ENCODE measurements at places on chromosomes 5 and 9.

DNA sequence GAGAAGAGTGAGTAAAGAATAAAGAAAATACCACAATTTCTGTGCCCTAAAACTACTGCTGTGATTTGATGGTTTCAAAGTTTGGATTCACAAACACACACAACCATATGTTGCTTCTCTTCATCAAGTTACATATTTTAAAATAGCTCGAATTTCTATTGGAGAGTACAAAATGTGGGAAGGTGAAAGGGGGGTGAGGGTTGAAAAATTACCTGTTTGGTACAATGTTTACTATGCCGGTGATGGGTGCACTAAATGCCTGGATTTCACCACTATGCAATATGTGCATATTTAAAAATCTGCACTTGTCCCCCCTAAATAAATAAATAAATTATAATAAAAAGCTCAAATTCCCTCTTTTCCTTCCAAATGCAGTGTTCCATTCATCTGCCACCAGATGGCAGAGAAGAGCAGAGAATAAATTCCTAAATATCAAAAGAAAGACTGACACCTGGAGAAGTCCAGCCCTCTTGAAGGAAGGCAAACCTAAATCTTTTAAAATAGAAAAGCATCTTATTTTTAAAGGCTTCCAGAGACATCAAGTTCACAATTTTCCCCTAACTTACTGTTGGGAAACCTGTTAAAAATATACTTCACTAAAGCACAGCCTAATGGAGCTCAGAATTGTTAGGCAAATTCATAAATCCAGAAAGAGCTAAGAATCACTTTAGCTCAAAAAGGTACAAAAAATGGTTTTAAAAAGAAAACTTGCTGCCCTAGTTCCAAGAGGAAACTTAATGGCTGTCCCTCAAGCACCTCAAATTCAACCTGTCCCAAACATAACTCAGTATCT is 24.8 kb upstream of the HNRNPA0 start:
- peak; percentile 40 for DNase-seq

DNA sequence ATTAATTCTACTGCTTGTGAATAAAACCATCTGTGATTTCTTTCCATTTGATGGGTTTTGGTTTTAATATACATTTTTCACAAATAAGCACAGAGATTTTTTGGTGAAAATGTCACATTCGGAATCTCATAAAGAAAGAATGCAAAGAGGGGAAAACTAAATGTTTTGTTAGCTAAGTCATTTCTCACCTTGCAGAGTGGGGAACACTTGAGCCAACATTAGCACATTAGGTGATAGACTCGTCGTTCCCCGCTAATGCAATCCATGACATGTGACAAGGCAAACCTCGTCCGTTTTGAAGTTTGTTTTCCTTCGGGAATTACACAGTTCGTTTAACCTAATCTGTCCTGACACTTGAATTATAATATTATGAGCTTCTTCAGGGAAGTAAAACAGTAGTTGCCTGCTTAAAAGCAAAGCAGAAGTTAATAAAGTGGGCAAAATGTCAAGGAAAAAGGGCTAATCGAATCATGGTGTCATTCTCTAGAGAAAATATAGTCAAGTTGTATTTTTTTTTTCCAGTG is 95.8 kb upstream of the LMX1B start:
- no peak for DNase-seq

DNA sequence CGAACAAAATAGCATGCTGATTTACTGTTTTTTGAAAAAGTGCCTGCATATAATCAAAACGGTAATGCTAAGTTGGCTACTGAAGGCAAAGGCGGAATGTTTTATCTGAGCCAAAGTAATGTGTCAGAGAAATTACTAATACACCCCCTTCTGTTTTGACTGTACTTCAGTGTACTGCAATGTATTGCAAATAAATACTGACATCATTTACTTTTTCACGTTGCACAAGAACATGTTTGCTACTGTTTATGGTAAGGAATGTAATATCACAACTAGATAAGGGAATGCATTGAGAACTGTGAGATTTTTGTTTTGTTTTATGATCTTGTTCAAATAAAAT is 813 bp upstream of the AGTPBP1 start:
- DNase-seq: no peak

- no peak for DNase-seq
Measured at GRCh38 chr5:176481711-176482110, 33.5 kb downstream of the FAF2 start.

DNA sequence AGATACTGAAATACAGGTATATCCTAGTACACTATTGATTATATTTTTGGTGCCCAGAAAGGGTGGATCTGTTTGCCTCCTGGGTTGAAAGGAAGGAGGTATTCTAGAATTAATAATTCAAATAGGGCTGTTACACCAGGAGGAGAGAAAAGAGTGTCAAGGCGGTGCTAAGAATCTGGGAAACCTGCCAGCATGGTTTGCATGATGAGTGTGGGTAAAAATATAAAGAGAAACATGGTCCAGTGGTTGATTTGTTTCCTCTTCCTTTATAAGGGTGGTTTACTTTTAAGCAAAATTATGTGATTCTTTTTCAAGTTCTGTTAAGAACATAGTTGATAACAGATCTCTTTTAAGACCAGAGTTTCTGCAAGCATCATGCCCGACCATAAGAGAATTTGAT is 69.4 kb upstream of the NFIB start:
- no peak for DNase-seq

- DNase-seq: no peak
Measured at GRCh38 chr9:108073823-108074222, 584.3 kb upstream of the KLF4 start.

DNA sequence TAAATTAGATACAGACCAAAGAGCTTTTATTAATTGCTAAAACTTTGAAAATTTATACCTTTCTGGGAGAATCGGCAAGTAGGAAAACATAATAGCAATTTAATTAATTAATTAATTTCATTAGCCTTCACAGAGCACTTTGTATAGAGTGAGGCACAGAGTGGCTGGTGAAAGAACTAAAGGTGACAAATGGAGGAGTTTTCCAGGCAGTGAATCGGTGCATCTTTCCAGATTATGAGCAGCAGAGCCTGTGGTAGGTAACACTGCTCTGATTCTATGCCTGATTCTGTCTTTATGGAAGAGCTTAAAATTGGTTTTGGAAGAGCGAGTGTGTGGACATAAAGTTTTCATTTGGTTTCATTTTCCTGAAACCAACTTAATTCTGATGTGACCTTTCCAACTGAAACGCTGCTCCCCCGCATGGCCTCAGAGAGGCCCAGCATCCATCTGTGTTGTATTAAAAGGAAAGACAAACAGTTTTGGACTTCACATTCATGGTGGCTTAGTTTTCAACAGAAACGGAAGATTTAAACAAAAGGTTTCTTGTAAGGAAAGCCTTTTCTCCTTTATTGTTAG is 188.9 kb upstream of the RPS23 start:
- DNase-seq: no peak

DNA sequence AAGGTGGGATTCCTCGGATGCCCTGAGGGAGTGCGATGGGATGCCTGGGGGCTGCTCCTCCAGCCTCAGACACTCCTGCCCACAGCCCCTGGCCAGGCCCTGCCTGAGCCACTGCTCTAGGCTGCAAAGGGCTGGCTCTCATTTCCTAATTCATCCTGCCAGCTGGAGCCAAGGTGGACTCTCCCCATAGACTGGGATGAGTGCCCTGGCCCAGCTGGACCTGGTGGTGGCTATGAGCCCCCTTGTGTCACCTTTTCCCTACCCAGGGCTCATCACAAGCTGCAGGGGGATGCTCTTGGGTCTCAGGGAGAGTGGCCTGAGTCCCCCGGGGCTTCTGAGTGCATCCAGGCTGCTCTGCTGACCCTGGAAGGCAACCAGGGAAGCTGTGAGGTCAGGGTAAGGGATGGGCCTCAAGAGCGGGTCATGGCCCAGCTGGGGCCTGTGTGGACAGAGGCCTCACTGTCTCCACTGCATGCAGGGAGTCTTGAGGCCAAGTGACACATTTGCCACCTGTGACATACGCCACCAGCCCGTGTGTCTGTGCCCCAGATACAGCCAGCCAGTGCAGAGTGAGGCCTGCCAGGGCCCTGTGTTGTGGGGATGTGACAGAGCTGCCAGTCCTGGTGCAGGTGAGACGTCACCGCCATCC is 102.7 kb upstream of the IER5L start:
- no peak for DNase-seq

- no peak for DNase-seq
Measured at GRCh38 chr9:83959061-83959460, 21.0 kb downstream of the HNRNPK start.

GRCh38 chr5:83368835-83369234 is 102.7 kb upstream of the VCAN start:
- no peak for DNase-seq

- no peak for DNase-seq
Measured at GRCh38 chr5:81065492-81065891, 105.3 kb downstream of the RASGRF2 start.

- DNase-seq: no peak
Measured at GRCh38 chr5:140322751-140323731, 20.1 kb upstream of the PFDN1 start.

DNA sequence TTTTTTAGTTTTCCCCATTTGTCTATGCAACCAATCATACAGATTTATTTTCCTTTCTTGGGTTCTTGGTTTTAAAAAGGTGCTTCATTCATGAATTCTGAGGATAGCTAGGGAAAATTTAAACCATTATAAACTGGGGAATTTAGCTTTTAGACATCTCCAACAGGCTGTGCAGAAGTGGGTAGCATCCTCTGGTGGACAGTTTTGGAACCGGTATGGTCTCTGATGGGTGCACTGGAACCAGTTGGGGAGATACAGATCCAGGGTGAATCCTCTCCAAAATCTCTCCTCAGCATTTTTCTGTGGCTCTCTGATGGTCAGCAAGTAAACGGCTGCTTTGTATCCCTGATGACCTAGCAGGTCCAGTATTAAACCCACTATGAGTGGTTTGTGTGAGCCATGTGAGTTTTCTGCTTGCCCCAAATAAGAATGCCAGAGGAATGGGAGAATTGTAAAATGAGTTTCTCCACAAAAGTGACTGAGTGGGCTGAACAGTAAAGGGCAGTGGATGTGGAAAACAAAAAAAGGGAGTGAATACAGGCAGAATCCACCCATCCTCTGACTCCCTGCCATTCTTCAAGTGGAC is 9.1 kb upstream of the DNAJC25 start:
- DNase-seq: peak; percentile 31

DNA sequence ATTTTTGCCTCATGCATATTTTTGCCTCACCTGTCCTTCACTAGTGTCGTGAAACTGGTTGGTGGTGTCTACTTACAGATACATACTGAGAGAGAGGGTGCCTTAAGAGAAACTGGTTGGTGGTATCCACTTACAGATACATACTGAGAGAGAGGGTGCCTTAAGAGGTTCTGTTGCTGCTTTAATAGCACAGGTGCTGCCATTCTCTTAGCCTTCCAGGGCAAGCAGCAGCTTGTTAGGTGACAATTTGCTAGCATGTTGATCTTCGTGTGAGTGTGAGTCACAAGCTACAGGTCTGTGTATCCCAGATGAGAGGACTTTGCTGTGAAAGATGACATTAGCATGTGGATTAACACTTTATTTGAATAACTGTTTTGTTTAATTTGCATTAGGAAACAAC is 1.4 kb downstream of the PTTG1 start:
- no peak for DNase-seq

DNA sequence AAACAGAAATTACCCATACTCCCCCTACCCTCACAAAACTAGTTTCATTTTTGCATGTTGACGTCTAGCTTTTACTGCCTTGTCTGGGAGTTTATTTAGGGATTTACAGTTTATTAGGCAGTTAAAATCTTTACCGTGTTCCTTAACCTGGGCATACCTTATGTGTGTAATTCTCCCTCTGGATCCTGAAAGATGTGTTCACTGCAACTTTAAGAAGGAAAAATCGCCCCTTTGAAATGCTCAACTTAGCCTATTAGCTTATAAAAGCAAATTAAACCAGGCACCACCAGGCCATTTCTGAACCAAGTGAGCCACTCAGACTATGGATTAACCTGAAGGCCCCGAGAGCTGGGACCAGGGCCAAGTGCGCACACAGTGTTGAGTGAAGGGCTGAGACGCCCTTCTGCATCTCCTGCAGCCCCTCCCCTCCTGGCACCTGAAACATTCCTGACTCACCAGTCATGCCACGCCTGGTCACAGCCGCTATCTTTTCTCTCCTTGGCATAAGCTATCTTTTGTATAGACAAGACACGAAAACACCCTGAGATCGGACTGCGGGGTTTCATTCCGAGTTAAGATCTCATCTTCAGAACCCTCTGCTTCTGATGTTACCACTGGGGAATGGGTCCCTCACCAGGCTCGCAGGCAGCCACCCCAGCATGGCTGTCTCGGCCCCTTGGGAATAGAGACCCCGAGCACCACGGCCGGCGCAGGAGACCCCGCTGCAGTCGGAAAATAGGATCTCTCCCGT is 111.9 kb downstream of the ROR2 start:
- no peak for DNase-seq

DNA sequence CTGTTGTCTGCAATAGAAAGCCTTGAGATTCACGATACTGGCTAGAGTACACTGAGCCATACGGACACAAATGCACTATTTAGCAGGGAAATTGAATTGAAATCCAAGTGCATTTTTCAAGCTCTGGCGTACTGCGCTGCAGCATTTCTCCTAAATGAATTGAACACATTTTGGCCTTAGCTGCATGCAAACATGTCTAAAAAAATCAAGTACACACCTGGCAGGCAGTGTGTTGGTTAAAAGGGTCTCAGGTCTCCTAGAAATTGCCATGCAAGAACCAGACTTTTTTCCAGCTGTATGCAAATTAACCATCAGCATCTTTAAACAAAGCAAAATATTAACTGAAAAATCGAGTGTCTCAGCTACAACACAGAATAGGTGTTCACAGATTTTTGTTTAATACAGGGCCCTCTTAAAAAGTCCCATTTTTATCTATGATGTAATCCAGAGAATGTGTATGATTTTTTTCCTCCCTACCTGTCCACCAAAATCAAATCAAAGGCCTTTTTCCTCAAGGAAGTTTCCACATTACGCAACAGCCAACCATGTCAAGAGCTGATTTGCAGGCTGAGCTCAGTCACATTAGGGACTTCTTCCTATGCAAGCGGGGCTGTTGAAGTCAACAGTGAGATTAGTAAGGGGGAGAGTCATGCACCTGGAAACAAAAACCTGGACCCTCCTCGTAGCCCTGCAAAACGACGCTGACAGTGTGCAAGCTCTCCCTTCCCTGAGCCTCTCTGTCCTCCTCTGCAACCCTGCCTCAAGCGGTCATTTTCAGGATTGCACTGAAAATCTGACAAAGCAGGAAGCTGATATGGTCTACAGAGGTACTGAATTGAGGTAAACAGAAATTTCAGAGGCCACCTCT is 14.1 kb upstream of the SFXN1 start:
- DNase-seq: peak; percentile 68

- DNase-seq: no peak
Measured at GRCh38 chr5:110865400-110866094, 126.7 kb downstream of the SLC25A46 start.

- no peak for DNase-seq
Measured at GRCh38 chr9:127386249-127386648, 10.7 kb upstream of the SLC2A8 start.

GRCh38 chr5:142235870-142236672 is 88.8 kb downstream of the SPRY4 start:
- no peak for DNase-seq

- no peak for DNase-seq
Measured at GRCh38 chr9:131296460-131296859, 6.9 kb downstream of the PLPP7 start.

GRCh38 chr5:39256477-39257235 is 37.3 kb upstream of the FYB1 start:
- DNase-seq: peak; percentile 64

Data from CD4-positive, alpha-beta T cell treated with Interleukin-17A for 1 hour (primary cell).